ENCODE measurements at places on chromosomes 12 and 14.

DNA sequence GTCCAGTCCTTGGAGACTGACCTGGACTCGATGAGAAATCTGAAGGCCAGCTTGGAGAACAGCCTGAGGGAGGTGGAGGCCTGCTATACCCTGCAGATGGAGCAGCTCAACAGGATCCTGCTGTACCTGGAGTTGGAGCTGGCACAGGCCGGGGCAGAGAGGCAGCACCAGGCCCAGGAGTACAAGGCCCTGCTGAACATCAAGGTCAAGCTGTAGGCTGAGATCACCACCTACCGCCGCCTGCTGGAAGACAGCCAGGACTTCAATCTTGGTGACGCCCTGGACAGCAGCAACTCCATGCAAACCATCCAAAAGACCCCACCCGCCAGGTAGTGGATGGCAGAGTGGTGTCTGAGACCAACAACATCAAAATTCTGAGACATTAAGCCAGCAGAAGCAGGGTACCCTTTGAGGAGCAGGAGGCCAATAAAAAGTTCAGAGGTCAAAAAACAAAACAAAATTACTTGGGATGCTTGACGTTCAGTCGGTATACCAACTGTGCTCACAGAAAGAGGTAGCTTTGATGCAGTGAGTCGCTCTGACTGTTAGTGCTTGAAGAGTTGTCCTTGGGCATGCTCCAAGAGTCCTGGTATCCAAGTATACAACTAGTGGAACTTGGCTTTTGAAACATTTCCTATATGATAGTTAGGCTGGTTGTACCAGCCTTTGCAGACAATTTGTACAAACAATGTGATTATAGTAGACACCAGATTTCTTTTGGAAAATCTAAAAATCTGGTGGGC, 4.8 kb downstream of the MED6 start:
- no peak for DNase-seq

- DNase-seq = no peak
These were observed 195.9 kb upstream of the FBXO33 start for GRCh38 chr14:39628087-39628486.

- DNase-seq = no peak
These were observed 1.4 kb downstream of the TMTC1 start for GRCh38 chr12:29782285-29782870.

DNA sequence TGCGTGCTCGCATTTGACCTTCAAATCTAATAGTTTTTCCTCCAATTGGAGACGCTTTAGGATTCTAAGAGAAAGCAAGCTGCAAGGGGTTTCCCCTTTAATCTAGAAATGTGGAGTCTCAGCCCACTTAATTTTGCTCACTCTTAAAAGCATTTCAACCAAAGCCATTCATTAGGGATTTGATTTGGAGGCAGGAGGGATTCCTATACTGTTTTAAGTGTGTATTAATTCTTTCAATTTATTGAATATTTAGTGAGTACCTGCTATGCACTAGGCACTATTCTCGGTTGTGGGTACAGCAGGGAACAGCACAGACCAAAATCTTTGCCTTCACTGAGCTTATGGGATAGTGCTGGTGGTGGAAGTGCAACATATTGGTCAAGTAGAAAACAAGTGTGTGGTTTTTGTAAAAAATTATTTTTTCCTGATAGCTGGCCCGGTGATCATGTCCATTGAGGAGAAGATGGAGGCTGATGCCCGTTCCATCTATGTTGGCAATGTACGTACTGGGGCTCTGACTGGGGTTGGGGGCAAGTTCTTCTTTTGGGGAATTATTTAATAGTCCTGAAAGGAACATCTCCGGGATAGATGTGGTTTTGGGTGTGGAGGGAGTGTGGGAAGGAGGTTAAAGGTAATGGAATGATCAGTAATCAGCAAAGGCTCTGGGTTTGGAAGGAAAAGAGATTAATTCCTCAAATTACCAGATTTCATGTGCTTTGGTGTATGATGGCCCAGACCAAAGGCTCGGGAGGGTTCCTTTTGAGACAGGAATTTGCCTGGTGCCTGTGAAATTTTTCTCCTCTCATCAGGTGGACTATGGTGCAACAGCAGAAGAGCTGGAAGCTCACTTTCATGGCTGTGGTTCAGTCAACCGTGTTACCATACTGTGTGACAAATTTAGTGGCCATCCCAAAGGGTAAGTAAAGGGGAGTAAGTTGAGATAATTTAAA, 1.6 kb downstream of the PABPN1 start:
- no peak for DNase-seq

- no peak for DNase-seq
These were observed 192.6 kb upstream of the HMGA2 start for GRCh38 chr12:65631621-65632111.

- DNase-seq = no peak
These were observed 26.3 kb downstream of the RAB35 start for GRCh38 chr12:120090206-120090605.

- no peak for DNase-seq
These were observed 12.8 kb downstream of the DIP2B start for GRCh38 chr12:50517421-50518048.

DNA sequence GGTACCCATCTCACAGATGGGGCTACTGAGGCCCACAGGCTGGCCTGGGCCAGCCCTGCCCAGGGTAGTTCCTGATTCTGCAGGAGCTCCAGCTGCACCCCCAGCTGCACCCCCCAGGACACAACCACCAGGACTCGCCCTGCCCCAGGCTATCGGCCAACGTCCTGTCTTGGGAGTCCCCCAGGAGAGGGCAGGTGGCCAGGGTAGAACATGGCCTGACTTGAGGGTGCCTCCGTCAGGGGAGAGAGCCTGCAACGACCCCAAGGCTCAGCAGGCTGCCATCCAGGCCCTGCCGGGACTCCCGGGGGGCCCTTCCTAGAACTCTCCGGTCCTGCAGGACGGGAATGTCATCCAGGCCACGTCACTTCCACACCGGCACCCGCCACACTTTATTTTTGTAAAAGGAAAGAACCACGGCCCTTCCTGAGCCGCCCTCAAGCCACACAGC, 15.8 kb downstream of the JAG2 start:
- DNase-seq = no peak

DNA sequence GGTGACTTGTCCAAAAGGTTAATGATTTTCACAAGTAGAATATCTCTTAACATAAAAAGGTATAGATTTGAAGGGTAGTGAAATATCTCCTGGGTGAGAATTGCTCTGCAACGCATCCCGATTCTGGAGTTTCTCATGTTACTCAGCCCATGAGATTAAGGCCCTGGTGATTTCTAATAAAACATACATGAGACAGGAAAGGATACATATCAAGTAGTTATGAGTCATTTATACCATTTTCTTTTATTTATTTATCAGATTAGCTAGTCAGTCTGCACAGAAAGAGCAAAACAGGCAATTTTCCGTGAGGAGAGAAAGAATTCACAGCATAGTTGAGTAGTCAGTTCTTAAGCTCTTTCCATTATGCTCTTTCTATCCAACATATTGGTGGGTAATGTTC, 535.6 kb upstream of the ATP2B1 start:
- no peak for DNase-seq

GRCh38 chr14:67133595-67134441, 55.4 kb upstream of the GARIN2 start:
- no peak for DNase-seq

DNA sequence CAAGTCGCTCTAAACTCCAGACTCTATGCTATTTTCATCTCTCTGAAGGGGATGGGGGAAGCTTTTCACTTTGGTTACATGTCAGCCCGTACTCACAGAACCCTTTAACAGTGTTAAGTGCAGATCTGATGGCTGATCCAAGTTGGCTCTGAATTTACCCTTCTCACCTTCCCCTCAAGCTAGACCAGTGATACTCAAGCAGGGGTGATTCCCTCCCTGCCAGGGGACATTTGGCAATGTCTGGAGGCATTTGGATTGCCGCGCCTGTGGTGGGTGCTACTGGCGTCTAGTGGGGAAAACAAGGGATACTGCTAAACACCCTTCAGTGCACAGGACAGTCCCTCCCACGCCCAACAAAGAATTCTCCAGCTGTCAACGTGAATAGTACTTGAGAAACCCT, 6.0 kb upstream of the TEX52 start:
- DNase-seq = no peak

GRCh38 chr12:57586128-57586527, 4.9 kb upstream of the PIP4K2C start:
- no peak for DNase-seq

GRCh38 chr14:99024926-99025325, 247.1 kb downstream of the BCL11B start:
- no peak for DNase-seq

GRCh38 chr14:90518941-90519256, 122.1 kb downstream of the CALM1 start:
- no peak for DNase-seq

DNA sequence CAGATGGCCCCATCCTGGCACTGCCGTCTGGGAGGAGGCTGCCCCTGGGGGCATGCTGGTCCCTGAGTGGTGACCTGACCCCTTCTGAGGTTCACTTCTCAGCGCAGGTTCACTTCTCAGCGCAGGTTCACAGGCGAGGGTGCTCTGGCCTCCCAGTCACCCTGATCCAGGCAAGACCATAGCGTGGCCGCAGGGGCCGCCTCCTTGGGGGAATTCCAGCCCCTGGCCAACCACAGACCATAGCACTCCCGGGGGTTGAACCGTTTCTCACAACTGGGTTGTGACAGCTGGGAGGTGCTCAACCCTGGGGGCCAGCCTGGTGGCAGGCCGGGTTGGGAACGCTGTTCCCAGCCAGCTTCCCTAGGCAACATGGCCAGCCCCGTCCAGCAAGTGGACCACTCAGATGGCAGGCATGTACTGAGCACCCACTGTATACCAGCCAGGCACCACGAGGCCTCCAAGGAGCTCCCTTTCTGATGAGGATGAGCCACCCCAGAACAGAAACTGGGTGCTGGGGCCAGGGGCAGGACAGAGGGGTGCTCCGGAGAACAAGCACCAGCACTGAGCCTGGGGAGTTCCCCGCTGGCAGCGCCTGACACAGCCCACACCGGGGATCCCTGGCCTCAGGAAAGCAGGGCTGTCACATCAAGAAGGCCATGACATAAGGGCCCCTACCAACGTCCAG, 28.3 kb upstream of the ZFP36L1 start:
- DNase-seq = no peak
